ENCODE measurements at places on chromosomes 3 and 15.

- DNase-seq, result no peak
These were observed 28.1 kb downstream of the ATRIP start for GRCh38 chr3:48474619-48475018.

DNA sequence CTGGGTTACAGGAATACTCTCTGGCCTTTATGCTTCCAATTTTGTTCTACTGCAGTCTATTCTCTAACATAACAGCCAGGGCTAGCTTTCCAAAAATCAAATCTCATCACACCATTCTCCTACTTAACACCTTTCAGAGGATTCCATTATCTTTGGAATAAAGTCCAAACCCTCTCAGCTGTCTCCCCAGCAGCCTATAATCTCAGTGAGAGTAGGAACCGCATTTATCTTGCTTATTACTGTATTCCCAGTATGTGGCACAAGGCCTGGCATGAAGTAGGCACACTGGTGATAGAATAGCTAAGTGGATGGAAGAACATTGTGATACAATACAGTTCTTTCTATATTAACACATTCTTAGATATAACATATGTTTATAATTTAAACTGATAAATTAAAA is 49.0 kb upstream of the MYO5C start:
- DNase-seq, result no peak

DNA sequence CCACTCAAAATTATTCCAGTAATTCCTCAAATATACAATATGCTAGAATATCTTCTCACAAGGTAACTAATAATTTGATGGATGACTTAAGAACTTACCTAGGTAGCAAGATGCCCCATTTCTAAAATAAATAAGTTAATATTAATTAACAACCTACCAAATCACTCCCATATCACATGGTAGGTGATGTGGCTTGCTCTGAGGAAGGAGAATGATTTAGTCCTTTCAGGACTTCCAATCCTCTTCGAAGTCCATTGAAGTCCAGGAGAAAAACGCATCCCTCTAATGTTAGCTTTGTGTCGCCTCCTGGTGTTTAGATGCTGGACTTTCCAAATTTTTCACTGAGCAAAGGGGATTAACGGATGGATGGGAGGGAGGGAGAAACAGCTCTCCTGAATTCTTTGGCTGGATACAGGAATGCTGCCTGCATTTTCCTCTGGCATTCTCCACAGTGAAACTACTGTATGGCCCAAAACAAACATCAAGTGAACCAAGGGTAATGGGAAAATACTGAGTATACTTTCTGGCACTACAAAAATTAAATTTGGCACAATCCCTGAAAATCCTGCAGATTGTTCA is 58.6 kb downstream of the PRICKLE2 start:
- no peak for DNase-seq

DNA sequence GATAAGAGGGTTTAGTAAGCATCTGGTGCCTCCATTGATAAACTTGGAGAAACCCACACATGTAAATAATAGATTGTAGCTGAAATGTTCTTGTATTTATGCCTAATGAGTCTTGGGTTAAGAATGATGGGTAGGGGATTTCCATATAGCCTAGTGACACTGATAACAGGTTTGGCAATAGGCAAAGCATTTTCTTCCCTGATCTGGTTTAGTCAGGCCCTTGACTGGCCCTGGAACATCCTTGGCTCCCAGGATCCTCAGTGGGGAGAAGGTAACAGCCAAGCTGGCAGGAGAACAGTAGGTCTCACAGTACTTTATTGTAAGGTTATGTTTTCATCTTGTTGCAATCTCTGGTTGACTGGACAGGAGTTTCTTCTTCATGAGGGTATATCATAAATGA is 228.4 kb downstream of the DIPK2A start:
- DNase-seq, result no peak

DNA sequence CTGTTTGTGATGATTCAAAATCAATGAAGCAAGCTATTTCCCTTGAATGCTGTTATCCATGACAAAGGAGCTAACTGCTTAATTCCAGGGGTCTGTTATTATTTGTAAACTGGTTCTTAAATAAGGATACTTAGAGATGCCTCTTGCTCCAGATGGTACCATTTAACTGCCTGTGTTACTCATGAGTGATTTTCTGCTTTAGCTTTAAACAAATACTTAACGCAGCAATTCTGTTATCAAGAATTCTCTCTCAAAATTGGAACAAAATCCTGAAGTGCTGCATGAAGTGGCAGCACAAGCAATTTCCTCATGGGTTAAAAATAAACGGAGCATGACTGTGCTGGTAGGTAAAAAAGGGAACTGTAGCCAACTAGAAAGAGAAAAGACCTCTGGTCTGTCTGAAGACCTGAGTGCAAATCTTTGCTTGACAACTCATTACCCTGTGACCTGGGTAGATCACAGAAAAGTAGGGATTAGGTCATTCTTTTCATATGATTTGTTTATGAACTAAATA is 62.5 kb upstream of the GBE1 start:
- peak; percentile 22 for DNase-seq

- DNase-seq, result no peak
These were observed 462 bp downstream of the EDEM1 start for GRCh38 chr3:5187920-5188418.

GRCh38 chr3:130601442-130601971 is 84.5 kb downstream of the COL6A6 start:
- DNase-seq, result no peak

- no peak for DNase-seq
These were observed 141.0 kb upstream of the HACD2 start for GRCh38 chr3:123725652-123726400.

- DNase-seq, result no peak
These were observed 304.8 kb upstream of the STAC start for GRCh38 chr3:36075491-36075890.

DNA sequence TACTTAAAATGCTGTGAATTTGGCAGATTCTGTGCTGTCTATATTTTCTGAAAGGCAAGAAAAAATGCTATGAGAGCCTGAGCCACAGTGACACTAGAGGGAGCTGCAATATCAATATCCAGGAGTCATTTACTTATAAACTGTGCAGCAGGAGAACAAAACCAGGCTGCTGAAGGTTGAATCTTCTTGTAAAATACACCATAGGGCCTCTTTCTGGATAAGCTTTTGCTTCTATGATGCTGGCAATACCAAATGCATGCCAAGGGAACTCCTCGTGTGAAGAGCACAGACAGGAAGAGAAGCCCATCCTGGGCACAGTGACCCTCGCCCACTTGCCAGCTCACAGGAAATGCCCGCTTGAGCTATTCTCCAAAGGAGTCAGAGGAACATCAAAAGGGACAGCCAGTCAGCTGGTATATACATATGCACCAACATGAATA is 48.0 kb upstream of the TSPAN3 start:
- peak; percentile 63 for DNase-seq

DNA sequence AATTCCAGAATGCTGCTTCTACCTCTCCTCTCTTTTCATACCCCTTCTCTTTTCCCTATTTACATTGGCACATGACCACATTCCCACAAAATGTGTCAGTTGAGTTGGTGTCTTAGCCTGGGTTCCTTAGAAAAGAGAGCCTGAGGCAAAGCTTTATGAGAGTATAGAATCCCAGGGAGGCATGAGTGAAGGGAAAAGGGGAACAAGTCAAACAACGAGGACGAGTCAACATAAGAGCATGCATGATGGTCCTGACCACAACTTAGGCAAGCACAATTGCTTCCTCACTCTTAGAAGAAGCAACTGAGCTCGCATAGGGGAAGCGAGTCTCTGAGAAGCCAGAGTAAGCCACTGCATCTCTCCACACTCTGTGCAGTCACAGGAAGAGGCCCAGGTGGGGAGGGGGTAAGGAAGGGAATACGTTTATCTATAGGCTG is 15.4 kb upstream of the ZNF774 start:
- no peak for DNase-seq

DNA sequence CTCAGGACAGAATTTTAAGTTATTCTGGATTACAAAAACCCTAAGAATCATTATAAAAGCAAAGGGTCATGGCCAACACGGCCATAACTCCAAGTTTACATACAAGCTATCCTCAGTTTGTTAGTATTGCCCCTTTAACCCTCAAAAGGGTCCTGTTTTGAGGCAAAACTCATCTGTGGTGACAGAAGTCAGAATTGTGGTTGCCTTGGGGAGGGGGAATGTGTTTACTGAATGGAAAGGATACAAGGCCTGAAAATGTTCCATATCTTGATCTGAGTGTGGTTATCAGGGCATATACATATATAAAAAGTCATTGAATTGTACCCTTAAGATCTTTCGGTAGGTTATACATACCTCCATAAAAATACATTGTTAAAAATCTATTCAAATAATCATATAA is 2.1 kb downstream of the SFMBT1 start:
- DNase-seq, result no peak

GRCh38 chr3:184639351-184639750 is 72.5 kb downstream of the MAGEF1 start:
- DNase-seq, result no peak

DNA sequence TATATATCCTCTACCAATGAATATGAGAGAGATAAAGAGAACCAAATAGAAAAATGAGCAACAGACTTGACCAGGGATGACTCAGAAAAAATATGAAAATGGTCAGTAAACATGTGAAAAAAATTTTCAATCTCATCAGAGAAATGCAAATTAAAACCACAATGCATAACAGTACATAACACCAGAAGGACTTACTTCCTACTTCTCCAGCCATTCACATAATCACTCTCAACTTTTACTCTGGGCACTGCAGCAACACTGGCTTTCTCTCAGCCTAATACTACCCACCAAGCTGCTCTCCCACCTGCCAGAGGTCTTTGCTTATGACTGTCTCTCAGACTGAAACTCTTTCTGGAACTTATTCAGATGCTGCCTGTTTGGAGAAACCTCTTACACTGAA is 49.4 kb downstream of the DPH6 start:
- DNase-seq, result no peak

GRCh38 chr3:141278196-141279076 is 46.8 kb downstream of the PXYLP1 start:
- DNase-seq, result no peak

DNA sequence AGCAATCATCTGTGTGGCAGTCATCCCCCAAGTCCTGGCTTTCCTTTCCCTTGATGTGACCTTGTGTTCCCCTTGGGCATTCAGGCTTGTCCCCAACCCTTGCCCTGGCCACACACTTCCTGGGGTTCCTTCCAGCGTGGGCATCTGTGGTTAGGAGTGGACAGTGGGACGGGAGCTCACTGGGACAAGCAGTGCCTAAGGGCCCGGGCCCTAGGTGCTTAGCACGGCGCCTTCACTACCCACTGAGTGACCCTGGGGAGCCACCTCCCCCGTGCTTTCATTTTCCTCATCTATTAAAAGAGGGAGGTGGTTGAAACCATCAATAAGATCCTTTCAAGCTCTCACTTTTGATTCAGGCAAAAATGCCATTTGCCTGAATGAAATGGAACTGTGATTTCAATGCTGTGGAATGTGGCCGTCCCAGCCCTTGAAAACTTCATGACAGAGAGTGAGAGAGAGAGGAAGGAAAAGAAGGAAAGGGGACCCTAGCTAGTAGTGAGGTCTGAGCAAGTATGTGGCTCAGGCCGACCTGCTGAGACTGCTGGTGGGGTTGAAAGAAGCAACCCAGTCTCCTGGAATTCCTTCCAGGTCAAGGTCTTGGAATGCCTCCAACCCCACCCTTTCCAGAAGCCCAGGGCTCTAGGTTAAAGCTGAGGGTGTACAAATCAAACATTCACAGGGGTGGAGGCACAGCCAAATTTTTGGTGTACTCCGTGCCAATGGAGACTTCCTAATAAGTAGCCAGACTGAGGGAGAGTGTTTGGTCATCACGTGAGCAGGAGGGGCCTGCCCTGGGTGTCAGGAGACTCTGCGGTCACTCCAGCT is 302.9 kb downstream of the TLE3 start:
- no peak for DNase-seq

DNA sequence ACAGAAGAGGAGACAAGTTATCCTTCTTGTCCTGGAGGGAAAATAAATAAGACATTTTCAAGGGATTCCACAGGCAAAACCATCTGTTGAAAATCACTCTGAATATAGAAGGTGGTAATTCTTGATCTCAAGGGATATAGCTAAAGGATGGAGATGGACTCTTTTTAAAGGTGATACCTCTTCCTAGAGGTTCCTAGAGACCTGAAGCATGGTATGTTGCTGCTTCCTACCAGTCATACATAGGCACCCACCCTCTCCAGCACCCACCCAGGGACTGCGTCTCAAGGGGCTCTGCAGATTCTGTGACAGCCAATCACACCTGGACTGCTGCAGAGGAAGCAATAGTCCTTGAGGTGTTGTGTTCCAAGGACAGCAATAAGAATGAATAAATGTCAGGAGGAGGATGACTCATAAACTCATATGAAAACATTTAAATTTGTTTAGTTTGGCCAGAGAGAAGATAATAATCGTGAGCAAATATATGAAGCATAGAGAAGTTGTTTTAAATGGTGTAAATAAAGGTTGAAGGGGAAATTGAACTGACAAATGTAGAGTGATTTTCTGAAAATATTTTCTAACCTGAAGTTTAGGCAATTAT is 741.6 kb upstream of the CBLB start:
- DNase-seq, result no peak

- DNase-seq, result no peak
These were observed 213.0 kb downstream of the PDCD6IP start for GRCh38 chr3:34011171-34012101.

DNA sequence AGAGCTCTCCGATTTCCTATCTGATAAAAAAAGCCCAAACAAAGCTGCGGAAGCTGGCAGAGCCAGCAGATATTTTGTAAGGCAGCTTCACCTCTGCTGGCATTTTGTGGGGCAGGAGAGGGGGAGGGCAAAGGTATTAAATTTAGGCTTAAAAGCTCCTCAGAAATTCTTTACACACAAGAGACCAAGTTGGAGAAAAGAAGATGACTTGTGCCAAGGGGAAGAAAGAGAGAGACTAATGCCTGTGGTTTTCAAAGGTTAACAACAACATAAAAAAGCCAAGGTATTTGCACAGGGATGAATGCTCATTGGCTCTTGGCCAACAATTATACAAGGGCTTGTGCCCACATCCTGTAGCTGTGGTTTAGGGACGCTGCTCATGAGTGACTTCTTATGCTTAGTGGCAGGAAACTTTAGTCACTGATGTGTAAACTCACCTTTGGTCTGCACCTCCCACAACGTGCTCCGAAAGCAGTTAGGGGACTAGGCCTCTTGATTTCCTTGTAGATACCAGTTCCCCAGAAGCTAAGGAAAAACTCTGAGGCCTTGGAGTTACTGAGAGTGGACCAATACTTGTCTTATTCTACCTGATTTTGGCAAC is 152.9 kb downstream of the TPRG1 start:
- no peak for DNase-seq

GRCh38 chr15:70054366-70054765 is 43.4 kb downstream of the TLE3 start:
- no peak for DNase-seq

GRCh38 chr3:15579051-15579450 is 22.3 kb downstream of the HACL1 start:
- no peak for DNase-seq

DNA sequence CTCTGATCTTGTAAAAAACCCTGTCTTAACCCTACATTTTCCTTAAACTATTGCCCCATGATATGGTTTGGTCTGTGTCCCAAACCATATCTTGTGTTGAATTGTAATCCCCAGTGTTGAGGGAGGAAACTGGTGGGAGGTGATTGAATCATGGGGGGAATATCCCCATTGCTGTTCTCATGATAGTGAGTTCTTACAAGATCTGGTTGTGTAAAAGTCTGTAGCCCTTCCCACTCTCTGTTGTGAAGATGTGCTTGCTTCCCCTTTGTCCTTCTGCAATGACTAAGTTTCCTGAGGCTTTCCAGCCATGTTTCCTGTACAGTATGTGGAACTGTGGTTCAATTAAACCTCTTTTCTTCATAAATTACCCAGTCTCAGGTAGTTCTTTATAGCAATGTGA is 881.4 kb downstream of the DIPK2A start:
- no peak for DNase-seq

GRCh38 chr3:114718898-114719210 is 425.0 kb downstream of the TIGIT start:
- no peak for DNase-seq
